ENCODE measurements at places on chromosomes 13 and 19.

DNA sequence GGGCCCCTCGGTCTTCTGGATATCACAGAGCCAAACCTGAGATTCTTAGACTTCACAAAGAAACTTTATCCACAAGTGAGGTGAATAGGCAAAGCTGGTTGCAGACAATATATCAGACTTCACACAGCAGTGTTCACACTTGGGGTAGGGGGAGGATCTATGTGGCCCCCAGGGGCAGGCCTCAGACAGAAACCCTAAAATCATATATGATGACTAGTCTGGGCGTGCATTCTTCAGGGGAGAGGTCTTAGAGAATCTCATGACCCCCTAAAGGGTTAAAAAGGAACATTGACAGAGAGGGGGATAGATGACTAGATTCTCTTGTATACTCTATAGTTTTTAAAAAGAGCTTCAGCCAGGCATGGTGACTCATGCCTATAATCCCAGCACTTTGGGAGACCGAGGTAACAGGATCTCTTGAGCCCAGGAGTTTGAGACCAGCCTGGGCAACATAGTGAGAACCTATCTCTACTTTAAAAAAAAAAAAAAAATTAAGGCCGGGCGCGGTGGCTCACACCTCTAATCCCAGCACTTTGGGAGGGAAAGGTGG, 2.8 kb downstream of the TYROBP start:
- no peak for DNase-seq

DNA sequence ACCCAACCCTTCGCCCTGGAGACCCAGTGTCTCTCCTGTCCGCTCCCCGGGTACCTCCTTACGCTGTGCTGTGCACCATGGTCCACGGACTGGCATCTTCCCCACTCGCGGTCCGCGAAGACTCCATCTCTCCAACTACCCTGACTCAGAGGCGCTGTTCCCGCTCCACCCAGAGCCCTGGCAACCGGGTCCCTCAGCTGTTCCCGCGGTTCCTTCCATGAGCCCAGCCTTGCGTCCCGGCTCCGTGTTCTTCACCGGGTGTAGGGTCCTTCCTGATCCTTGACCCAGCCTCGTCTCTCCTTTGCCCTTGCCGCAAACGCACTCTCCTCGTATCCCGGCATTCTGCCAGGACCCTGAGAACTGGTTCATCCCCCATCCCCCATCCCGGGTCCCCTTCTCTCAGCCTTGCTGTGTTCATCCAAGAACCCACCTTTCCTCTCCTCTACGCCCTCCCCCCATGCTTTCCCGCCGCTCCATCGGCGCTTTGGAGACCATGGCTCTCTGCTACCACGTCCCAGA, 664 bp downstream of the ICAM5 start:
- DNase-seq = no peak

DNA sequence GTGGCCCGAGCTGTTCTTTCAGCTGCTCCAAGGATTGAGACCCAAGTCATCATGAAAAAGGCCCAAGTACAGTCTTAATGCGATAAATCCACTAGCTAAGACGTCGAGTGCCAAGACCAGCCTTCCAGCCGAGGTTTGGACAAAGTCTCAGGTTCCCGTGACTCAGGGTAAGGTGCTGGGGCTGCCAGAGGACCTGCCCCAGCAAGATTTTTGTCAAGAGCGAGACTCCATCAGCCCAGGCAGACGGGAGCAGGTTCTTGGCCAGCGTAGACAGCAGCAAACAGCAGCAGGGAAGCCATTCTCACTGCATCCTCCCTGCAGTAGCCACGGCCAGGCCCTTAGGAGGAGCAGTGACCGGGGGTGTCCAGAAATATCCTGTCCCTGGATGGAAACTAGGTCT, 3.4 kb downstream of the FEM1A start:
- no peak for DNase-seq

DNA sequence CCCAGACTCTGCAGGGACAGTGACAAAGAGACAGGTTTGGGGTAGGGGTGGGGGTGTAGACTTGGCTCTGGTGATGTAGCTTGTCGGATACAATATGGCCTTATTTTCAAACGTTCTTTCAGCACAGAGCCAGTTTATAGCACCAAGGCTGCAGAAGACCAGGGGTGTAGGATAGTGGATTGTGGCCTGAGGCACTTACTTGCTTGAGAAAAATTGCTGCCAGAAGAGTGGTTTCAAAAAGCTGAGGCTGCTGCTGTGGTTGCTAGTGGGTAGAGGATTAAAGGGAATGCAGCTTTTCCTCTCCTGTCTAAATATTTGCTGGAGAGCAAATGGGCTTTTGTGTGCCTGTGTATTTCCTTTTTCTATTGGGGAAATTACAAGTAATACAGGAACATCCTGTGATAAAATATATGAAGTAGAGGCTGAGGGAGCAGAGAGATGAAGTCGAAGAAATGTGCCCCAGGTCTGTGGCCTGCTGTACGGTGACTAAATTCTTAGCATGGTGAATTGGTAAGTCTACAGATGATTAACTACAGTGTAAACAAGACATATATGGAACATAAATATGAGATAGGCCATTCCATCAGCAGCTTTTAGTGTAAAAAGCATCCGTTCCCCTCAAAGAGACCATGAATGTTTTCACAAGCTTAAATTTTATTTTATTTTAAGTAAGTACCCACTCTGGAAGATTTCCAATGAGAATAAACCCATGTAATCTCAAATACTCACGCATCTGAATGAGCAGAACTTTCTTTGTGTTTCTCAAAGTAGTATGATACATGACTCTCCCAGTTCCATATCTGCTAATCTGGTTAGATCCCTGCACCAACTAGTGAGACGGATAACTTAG, 112.9 kb downstream of the LRCH1 start:
- no peak for DNase-seq

GRCh38 chr13:75021151-75021550, 460.8 kb downstream of the TBC1D4 start:
- no peak for DNase-seq

GRCh38 chr19:47518139-47518538, 3.3 kb upstream of the NAPA start:
- no peak for DNase-seq

- no peak for DNase-seq
Observed at GRCh38 chr19:38514812-38515633, 81.5 kb downstream of the RYR1 start.

- no peak for DNase-seq
Observed at GRCh38 chr19:1560286-1560882, 7.7 kb downstream of the MEX3D start.

DNA sequence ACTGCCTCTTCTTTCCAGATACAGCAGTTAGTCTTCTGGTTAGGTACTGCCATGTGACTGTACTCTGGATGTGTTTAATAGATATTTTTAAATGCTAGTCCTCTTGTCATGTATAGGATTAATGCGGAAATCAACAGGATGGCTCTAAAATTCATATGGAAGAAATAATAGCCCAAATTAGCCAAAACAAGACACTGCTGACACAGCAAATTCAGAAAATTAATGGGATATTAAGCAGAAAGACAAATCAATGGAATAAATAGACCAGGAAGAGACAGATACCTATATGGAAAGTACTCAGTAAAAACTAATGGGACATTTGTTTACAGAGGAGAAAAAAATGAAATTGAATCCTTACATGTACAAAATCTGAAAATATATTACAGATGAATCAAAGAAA, 679.3 kb upstream of the PCDH20 start:
- DNase-seq = no peak

DNA sequence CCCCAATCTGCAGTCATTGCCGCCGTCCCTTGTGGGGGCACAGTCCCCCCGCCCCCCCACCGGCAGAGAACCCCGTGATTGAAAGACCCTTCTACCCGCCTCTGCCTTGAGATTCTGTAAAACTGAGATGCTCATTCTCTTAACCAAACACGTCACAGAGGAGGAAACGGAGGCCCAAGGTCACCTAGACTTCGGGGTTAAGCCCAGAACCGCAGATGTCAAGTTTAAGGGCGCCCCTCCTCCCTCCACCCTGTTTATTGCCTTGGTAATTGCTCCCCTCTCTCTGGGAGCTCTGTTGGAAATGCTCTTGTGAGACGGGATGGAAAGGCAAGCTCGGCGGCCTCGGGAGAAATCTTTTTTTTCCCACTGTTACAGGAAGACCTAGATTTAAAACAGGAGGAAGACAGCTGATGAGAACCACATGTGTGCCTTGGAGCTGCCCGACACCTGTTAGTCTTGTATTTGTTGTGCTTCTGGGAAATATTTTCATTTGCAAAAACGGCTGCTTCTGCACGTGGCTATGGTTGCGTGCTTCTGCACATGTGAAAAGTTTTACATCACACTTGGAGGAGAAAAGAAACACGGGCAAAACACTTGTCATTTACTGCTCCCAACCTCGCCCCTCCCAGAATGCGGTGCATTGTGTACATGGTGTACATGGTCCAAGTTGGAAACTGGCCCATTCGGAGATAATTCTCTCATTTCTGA, 1.1 kb upstream of the MED26 start:
- no peak for DNase-seq

DNA sequence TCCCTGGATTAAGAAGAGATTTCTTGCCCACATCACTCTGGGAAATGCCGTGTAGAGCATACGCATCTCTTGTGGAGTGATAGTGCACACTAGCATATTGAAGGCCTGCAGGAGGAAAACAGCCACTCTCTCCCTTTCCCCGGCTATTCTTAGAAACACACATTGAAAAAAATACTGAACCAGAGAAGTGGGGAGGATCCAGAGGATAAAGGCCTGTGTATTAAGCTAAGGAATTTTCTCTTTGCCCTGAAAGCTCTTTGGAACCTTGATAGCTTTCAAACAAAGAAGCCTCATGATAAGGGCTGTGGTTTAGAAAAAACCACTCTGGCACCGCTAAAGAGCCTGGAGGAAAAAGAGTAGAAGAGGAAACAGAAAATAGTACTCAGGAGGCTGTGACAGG, 386.1 kb upstream of the NBEA start:
- no peak for DNase-seq

DNA sequence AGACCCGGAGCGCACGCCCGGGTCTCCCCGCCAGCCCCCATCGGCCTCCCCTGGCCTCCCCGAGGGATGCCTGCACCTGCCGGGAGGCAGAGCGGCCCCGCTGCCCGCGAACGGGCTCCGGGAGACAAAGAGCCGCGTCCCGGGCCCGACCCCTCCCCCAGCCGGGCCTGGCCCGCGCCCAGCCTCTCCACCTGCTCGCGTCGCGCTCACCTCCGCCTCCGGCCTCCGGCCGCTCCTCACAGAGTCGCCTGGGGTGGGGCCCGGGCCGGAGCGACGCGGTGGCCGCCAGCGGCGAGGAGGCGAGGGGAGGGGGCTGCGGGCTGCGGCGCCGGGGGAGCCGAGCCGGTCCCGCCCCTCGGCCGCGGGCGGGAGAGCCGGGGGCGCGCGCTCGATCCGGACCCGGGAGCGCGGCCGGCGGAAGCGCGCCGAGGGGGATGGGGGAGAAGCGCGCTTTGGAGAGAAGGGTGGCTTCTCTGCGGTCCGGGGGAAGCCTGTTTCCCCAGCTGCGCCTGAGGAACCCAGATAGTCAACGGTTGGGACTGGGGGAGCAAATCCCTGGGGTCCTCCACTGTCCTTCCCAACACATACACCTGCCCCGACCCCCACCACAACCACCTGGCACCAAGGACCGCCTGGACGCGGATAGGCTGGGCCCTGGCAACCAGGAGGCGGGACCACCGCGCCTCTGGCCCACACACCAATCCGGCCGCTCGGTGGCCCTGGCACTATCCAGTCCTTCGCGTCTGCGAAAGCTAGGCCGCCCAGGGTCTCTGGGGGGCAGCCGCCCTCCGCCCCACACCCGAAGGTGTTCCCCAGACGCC, at the start of gene PRR36:
TSS of gene PRR36 (minus strand) at position 315 of the 821 bp plus-strand sequence. CDS start 701 bp downstream, outside the sequence.
- DNase-seq = no peak

DNA sequence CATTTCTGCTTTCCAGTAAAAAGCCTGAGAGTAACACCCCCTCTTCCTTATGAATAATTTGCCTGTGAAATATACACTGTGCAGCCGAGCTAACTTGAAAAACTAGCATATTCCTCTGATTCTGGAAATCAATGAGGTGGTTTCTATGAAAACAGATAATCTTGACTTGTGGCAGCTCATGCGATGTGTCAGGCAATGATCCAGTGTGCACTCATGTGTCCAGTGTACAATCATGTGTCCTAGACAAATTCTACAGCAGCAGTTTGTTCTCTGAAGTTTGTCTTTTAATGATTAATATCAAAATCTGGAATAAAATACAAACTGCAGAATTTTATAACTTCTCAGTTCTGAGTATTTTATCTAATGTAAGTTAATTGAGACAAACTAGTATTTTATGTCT, 2213.9 kb upstream of the PCDH20 start:
- no peak for DNase-seq

GRCh38 chr13:86992251-86992650, 678.9 kb upstream of the SLITRK5 start:
- no peak for DNase-seq

GRCh38 chr19:4376671-4376990, 23.7 kb downstream of the SH3GL1 start:
- DNase-seq = no peak

GRCh38 chr13:30216111-30216510, 91.2 kb downstream of the KATNAL1 start:
- no peak for DNase-seq

DNA sequence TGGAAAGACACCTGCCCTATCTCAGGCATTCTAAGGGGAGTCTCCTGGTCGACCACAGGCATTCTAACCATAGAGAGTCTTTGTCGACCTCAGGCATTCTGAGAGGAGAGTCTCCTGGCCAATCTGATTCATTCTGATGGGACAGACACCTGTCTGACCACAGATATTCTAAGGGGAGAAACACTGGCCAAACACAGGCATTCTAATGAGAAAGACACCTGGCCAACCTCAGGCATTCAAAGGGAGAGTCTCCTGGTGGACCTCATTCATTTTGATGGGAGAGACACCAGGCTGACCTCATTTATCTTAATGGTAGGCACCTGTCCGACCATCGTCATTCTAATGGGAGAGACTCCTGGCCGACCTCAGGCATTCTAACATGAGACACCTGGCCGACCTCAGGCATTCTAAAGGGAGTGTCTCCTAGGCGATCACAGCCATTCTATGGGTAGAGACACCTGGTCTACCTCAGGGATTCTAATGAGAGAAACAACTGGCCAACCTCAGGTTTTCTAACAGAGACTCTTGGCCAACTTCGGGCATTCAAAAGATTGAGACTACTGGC, 1351.5 kb downstream of the UQCRFS1 start:
- peak; percentile 65 for DNase-seq

- DNase-seq = no peak
Observed at GRCh38 chr13:27423333-27423732, 1.1 kb upstream of the GTF3A start.

DNA sequence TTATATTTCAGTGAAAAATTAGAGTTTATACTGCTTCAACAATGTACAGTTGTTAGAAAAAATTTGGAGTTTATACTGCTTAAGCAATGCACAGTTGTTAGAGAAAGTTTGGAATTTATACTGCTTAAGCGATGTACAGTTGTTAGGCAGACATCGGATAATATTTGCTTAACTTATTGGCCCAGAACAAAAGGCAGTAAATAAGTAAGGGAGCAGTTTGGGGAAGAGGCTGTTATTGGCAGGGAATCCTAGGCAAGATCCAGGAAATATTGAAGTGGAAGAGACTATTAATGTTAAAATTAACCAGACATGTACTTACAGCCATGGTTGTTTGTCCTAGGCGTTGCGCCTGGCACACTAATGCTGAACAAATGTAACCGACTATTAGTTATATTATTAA, 166.9 kb downstream of the GPC5 start:
- no peak for DNase-seq

- DNase-seq = no peak
Observed at GRCh38 chr13:31092646-31093045, 69.1 kb downstream of the HSPH1 start.

GRCh38 chr13:26501641-26502040, 55.8 kb upstream of the WASF3 start:
- no peak for DNase-seq

All from vagina (tissue), 2 donors.